ENCODE measurements at places on chromosomes 2 and 18.

DNA sequence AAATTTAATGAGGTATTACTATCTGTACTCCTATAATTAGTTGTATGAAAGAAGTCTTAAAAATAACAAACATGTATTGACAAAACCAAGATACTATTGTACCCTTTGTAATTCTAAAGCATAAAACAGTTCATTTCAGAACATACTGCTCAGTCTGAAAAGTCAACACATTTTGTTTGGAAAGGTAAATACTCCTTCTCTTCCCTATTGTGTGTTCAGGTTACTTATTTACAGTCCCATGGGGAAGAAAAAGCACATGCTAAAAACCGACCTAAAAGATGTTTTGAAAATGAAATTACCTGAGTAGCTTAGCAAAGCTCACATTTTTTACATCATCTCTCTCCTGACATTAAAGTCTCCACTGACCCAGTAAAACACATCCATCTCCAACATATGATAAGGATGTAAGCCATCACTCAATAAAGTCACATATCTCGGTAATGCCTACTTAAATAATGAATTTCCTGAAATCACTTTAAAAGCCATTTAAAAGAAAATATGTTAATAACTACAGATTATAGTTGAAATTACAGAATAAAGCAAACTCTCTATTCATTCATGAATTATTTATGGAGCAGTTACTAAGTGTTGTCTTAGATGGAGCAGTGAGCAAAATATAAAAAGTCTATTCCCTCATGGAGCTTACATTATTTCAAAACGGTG, 75.6 kb upstream of the FZD5 start:
- DNase-seq: no peak

- no peak for DNase-seq
Measured at GRCh38 chr2:223868005-223868404, 30.6 kb upstream of the AP1S3 start.

GRCh38 chr2:160608599-160608998, 115.0 kb upstream of the RBMS1 start:
- no peak for DNase-seq

- DNase-seq: no peak
Measured at GRCh38 chr2:235776531-235776930, 282.7 kb downstream of the AGAP1 start.

DNA sequence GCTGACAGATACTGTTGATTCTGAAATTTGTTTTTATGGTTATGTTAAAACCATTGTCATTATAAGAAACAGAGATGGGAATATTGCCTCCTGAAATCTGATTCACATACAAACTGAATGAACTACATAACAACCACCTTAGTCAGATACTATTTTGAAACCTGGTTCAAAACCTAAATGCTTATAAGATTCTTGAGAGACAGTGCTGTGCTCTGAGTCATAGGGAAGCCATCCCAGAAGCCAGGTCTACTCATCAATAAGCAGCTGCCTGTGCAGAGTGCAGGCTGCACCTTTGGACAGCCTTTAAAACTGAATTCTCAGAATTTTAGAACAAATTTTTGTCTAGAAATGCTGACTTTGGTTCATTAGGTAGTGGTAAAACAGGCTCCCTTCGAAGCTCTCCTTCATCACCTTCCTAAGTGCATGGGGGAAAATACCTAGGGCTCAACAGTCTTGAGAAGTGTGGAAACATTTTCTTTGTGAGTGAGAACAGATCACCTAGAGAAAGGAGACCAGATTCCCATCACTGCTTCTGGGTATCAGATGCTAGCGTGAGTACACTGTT, at the start of gene SERPINB7:
SERPINB7 (plus strand) TSS at position 253 of the 565 bp plus-strand sequence. CDS start 6,955 bp downstream, outside the sequence.
- no peak for DNase-seq

- no peak for DNase-seq
Measured at GRCh38 chr2:101125808-101126207, 25.4 kb downstream of the TBC1D8 start.
